ENCODE measurements at places on chromosomes 3 and 15.

DNA sequence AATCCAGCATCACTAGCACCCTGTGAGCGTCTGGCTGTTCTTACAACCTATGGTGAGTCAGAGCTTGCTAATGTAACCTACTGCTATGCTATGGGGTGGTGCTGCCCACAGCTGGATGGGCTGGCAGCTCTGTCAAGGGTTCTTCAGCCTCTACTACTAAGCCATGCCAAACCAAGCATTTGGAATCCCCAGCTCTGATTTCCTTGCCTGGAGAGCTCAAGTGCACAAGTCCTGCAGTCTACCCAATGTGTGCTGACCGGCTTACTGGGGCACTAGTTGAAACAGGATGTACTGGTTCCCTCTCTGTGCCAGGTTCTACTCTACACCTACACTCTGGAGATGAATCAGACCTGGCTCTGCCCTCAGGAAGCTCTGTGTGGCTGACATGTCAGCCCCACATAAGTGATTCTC lies 4.2 kb downstream of the TEX264 start:
- H3K27ac ChIP-seq, result no peak overlapping the region
- H3K36me3 ChIP-seq, result no peaks in the 10 kb centered on the region
- no peaks in the 10 kb centered on the region for H3K27me3 ChIP-seq
- no peak overlapping the region for H3K4me3 ChIP-seq
- peaks cover 3% of the 10 kb centered on the region for H3K4me1 ChIP-seq

- H3K27me3 ChIP-seq, result no peaks in the 10 kb centered on the region
- H3K4me1 ChIP-seq, result no peaks in the 10 kb centered on the region
- DNase-seq, result no peak
- no peaks in the 10 kb centered on the region for H3K36me3 ChIP-seq
- H3K4me3 ChIP-seq, result no peak overlapping the region
Measured at GRCh38 chr15:43854801-43855200, 28.0 kb downstream of the WDR76 start.

GRCh38 chr3:20683910-20684309 lies 497.9 kb upstream of the SGO1 start:
- H3K27ac ChIP-seq, result no peak overlapping the region
- no peak for DNase-seq
- H3K4me3 ChIP-seq, result no peak overlapping the region
- no peaks in the 10 kb centered on the region for H3K36me3 ChIP-seq

- no peaks in the 10 kb centered on the region for H3K36me3 ChIP-seq
- H3K27ac ChIP-seq, result no peak overlapping the region
- no peak for DNase-seq
Measured at GRCh38 chr3:185297867-185298266, 44.0 kb upstream of the EHHADH start.

DNA sequence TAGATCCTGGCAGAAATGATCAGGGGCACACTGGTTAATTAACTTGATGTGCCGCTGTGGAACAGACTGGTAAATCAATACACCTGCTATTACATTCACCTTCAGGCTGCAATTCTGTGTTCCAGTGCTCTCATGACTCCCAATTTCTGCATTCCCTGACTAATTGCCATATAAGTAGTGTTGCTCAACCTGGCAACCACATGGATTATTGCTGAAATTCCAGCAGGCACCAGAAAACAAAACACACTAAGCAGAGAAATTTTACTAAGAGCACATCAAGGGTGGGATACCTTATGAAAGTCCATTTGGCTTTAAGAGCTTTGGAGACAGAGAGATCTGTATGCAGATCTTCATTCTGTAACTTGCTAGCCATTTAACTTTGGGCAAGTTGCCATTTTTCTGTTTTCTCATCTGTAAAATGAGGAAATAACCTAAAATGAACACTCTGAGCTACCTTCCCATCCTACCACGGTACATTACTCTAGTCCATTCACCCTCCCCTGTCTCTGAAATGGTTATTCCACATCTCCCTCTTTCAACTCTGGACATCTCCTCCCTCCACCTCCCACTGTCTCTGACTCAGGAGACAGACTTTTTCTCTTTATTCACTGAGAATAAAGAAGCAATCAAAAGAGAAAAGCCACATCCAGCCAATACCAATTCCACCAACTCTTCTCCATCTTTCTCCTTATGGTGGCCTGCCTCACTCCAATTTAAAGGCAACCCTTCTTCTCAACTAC lies 54.6 kb downstream of the STAC start:
- no peaks in the 10 kb centered on the region for H3K4me1 ChIP-seq
- no peak overlapping the region for H3K4me3 ChIP-seq
- no peak for DNase-seq

DNA sequence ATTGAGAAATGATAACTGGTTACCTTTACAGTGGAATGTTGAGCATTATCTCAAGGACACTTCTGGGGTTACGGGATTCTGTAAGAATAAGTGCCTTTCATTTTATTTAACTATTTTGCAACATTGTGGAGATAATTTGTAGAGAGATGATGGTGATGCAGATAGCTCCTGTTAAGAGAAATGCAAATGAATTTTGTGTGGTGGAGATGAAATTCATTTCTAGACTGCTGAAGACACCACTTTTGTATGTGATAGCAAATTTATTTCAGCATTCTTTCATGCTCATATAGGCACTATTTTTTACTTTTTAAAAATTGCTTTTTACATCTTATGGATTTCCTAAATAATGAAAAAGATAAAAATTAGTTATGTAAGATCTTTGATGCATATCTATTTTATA lies 463.3 kb upstream of the CBLB start:
- no peaks in the 10 kb centered on the region for H3K36me3 ChIP-seq
- no peaks in the 10 kb centered on the region for H3K27me3 ChIP-seq
- DNase-seq, result no peak
- H3K4me3 ChIP-seq, result no peak overlapping the region
- no peaks in the 10 kb centered on the region for H3K4me1 ChIP-seq

DNA sequence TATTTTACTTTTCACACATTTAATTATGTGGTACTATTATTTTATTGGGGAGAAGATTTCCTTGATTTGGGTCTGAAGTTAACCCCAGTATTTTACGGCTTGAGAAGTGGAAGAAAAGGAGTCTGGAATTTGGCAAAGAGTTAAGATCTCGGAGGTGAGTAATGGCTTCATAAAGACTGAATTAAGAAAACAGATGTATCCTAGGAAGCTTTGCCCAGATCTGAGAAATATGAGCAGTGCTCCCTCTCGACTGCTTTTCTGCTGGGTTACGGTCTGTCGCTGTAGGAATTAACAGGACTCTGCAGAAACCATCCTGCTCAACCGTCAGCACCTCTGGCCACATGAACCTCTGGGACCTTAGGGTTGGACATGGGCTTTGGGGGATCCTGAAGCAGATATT lies 163.6 kb upstream of the NDN start:
- no peaks in the 10 kb centered on the region for H3K36me3 ChIP-seq
- no peaks in the 10 kb centered on the region for H3K27me3 ChIP-seq
- no peak overlapping the region for H3K27ac ChIP-seq
- H3K4me3 ChIP-seq, result no peak overlapping the region

- H3K36me3 ChIP-seq, result no peaks in the 10 kb centered on the region
- no peak for DNase-seq
- no peaks in the 10 kb centered on the region for H3K27me3 ChIP-seq
- H3K27ac ChIP-seq, result no peak overlapping the region
- no peaks in the 10 kb centered on the region for H3K4me1 ChIP-seq
- no peak overlapping the region for H3K4me3 ChIP-seq
Measured at GRCh38 chr15:57961919-57962318, 103.6 kb downstream of the ALDH1A2 start.

- no peak for DNase-seq
- H3K4me3 ChIP-seq, result no peak overlapping the region
- no peaks in the 10 kb centered on the region for H3K36me3 ChIP-seq
- H3K4me1 ChIP-seq, result no peaks in the 10 kb centered on the region
- H3K27ac ChIP-seq, result no peak overlapping the region
Measured at GRCh38 chr3:110849064-110849463, 222.6 kb upstream of the NECTIN3 start.

Measured in breast epithelium (tissue), 4 donors.